ENCODE measurements at places on chromosomes 11 and 22.

GRCh38 chr22:25070956-25071355 lies 118.4 kb downstream of the KIAA1671 start:
- no peak for DNase-seq

DNA sequence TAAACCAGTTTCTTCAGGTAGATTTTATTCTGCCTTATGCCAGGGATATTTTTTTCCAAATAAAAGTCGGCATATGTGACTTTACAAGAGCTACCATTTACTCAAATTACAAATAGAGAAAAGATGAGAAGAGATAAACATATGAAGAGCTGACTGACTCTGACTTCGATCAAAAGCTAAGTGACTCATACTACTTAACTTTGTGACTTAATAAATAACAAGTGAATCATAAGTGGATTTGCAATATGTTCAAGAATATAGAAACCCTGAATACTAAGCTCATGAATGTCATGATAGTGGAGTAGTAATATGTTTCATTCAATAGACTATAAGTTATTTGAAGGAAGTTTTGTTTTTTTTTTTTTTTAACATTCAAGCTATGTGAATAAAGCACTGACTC lies 130.5 kb upstream of the ANO3 start:
- no peak for DNase-seq

DNA sequence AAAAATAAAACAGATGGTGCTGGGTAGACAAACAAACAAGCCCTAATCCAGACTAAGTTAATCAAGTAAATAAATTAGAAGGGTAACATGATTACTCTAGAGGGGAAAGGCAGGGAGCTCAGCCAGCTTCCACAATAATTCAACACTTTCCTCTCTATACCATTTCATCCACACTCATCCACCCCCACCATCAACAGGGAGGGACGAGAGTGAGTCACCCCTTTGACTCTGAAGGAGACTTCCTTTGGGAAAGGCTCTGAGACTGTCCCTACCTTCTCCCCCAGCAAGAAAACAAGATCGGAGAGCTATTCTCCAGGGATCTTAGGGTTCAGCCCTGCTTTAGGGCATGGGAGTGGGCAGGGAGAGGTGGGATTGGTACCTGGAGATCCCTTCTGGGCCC lies 33.1 kb downstream of the TRIM66 start:
- no peak for DNase-seq

DNA sequence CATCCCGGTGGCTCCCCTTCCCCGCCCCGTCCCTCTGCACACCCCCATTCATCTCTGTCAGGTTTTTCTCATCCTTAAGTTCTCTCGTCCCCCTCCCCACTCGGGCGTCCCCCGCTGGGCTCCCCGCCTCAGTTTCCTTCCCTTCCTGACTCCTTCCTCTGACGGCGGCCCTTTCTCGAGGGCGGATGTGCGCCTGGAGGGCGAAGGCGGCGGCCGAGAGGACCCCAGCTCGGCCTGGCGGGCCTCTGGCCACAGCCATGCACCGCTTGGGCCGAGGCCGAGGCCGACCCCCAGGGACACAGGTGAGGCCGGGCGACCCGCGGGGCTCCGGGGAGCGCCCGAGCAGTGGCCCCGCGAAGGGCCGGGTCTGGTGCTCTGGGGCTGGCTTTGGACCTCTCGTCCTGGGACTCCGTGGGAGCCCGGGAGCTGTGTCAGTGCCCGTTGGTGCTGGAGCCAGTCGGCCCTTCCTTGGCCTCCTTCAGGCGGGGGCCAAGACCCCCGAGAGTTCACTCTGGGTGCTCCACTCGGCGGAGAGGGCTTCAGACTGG lies 2.9 kb downstream of the PHLDB1 start:
- peak; percentile 27 for DNase-seq

DNA sequence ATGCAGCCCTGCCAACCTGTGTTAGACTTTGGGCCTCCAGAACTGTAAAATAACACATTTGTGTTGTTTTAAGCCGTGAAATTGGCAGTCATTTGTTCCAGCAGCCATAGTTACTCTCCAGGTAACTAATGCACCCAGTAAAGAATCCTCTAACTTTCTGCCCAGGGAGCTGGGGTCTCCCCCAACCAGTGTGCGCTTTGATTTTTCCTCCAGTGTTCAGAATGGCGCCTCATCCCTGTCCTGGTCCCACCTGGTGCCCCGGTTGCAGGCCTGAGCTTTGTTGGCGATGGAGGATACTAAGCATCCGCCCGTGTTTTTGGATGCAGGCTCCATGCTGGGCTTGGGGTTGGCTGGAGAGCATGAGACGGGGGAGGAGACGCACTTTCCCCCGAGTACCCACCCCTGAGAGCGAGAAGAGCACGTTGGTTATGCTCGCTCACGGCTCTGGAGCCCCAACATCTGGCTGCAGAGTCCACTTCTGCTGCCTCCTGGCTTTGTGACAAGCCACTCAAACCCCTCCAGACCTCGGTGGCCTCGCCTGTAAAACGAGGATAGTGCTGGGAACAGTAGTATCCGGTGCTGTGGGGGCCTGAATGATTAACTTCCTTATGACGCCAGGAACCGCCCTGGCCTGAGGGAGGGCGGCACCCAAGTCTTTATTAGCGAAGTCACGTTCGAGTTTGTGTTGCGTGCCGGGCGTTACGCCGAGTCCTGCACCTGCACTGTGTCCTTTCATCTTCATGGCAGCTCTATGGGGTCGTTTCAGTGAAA lies 25.8 kb downstream of the MRGPRD start:
- no peak for DNase-seq

GRCh38 chr11:78476066-78476465 lies 58.4 kb upstream of the GAB2 start:
- DNase-seq = no peak

DNA sequence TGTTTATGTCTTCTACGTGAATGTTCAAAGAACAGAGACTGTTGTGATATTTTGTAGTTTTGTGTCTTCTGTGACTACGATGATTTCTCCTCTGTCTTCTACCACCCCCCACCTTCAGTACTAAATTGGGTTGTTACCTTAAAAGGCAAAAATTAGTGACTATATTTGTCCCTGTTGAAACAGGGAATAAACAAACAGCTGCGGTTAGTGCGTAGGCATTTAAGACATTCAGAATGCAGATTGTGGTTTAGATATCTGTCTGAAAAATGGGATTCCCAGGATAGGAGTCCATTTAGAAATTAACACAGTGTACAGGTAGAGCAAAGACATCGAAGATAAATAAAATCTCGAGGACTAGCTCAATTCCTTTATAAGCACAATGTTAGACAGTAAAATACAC lies 15.6 kb upstream of the ARHGAP42 start:
- no peak for DNase-seq

GRCh38 chr11:73393479-73394415 lies 17.5 kb downstream of the RELT start:
- DNase-seq = peak; percentile 72

- no peak for DNase-seq
Observed at GRCh38 chr22:27381552-27381951, 420.0 kb downstream of the MN1 start.

DNA sequence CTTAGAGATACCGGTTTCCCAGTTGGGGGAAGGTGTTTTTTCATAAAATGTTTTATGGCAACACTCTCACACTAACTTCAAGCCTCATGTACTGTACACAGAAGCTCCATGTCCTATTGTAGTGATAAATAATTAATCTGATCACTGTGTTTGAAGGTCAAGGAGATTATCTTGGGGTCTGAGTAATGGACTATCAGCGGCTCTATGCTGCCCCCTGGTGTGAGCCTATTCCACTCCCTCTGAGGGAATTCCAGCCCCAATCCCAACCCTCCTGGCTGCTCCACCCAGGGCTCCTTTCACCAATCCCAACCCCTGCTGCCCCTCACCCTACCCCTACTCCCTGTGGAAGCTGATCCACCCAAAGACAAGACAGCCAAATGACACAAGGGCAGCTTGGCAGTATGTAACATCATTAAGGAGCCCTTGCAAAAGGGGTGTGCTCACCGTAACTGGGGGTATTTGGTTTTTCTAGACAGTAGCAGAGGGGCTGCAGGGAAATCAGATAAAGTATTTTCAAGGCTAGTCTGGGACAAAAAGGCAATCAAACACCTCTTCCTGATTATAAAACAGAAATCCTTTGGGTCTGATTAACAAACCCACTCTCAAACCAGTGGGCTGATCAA lies 22.3 kb downstream of the HPS4 start:
- DNase-seq = peak; percentile 68

DNA sequence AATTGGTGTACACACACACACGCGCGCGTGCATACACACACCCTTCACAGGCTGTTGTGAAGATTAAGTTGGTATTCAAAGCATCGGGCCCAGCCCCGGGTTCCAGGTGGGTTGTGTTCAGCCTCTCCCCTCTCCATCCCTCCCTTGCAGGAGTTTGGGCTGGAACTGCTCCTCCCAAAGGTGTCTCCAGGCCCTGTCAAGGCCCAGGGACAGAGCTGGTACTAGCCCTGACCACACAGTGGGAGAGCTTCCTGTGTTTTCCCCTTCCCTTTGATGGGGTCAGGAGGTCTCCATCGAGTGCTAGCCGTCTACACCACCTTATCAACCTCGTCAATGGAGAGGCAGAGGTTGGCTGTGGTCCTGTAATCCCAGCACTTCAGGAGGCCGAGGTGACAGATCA lies 36.5 kb upstream of the CSNK1E start:
- no peak for DNase-seq

- no peak for DNase-seq
Observed at GRCh38 chr22:23405366-23405851, 174.7 kb downstream of the IGLL1 start.

GRCh38 chr22:19964701-19965386 lies 23.2 kb upstream of the TXNRD2 start:
- no peak for DNase-seq

DNA sequence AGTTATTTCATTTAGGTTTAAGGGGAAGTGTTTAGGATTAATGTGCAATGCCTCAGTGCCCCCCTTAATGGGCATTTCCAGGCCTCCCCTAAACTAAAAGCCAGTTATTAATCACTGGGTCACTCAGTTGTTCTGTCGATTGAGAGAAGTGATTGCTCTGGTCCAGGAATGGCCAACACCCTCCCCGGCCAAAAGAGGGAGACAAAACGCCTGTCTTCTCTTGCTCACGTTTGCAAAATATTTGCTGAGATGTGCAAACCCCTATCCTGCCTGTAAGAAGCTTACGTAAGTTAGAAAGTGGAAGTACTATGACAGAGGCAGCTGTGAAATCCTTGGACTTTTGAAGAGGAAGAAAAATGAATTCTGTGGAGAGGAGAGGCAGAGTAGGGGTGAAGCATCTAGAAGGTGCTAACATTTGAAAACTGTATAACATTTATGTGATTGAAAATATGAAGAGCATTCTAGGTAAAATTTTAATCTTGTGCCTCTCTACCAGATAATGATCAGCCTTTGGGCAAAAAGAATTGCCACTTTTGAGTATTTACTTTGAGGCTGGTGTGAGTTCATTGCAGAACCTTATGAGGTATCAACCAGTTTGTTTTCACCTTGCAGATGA lies 37.7 kb downstream of the NTM start:
- DNase-seq = no peak

GRCh38 chr11:124080327-124081001 lies 34.8 kb upstream of the VWA5A start:
- DNase-seq = no peak

DNA sequence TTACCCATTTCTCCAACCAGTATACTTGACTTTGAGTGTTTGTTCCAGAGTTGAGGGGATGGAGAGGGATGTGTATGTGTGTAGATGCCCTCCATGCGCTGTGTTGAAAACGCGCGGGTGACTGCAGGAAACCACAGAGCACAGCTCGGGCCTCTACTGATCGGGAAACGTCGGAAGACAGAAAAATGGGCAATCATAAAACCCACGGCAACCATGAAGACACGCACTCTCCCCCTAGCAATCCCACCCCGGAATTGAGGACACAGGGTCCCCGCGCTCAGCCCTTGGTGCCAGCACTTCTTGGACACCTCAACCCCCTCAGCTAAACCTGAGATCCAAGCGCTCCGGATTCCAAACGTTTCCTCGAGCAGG lies 251 bp upstream of the UQCC3 start:
- DNase-seq = no peak

DNA sequence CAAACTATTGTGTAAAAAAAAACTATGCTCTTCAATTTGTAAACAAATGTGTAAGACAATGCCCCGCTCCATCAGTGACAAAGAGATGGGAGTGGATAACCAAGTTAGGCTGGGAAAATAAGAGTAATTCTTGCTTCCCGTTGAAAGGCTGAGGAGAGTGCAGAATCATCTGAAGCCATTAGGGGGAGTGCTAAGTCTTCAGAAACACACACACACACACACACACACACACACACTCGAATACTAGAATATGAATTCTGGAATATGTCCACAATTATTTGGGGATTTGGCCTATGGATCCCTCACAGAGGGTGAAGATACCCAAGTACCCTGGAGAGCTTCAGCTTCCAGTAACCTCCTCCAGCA lies 27.8 kb upstream of the ROBO3 start:
- no peak for DNase-seq

GRCh38 chr11:22459048-22459447 lies 120.9 kb downstream of the SLC17A6 start:
- DNase-seq = no peak

GRCh38 chr11:16791191-16791961 lies 52.9 kb downstream of the C11orf58 start:
- DNase-seq = no peak

GRCh38 chr11:33692541-33692940 lies 8.1 kb downstream of the C11orf91 start:
- no peak for DNase-seq

DNA sequence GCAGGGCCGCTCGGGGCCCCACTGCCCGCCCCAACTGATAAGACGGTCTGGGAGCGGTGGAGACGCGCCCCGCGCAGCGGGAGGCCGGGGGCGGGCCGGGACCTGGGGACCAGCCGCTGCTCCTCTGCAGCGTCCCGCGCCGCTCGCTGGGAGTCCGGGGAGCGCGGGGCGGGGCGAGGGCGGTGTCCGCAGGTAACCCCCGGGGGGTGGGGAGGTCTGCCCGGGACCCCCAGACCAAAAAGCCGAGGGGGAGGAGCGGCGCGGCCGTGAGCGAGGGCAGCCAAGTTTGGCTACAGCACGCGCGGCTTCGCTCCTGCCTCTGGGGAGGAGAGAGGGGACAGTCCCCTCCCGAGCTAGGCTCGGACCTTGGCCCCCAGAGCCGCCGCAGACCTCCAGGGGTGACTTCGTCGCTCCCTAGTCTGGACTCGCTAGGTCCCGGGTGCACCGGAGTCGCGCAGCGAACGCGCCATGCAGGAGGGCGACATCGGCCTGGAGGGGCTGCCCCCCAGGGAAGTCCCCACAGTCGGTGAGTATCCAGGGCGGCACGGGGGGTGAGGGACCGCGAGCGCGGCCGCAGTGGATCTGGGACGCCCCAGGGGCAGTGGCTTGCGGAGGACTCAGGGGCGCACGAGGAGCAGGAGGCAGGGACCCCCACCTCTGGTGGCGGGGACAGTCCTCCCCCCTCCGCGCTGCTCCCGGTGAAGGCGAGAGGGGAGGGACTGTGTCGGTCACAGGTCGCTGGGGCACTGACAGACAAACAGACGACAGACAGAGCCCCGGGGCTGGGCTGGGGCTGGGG lies 92.3 kb upstream of the ANO1 start:
- no peak for DNase-seq

GRCh38 chr22:20641198-20641892 lies 132.6 kb upstream of the SERPIND1 start:
- DNase-seq = no peak

Measured in stimulated activated CD4-positive, alpha-beta T cell treated with anti-CD3 and anti-CD28 coated beads, Interleukin-2, amount 100 ng/mL, for 24 hours (primary cell).